ENCODE measurements at places on chromosomes 6 and 20.

GRCh38 chr20:39880890-39881289 is 808.1 kb downstream of the MAFB start:
- no peak for DNase-seq

- DNase-seq, result no peak
Measured at GRCh38 chr6:75848274-75848673, 99.2 kb downstream of the MYO6 start.

DNA sequence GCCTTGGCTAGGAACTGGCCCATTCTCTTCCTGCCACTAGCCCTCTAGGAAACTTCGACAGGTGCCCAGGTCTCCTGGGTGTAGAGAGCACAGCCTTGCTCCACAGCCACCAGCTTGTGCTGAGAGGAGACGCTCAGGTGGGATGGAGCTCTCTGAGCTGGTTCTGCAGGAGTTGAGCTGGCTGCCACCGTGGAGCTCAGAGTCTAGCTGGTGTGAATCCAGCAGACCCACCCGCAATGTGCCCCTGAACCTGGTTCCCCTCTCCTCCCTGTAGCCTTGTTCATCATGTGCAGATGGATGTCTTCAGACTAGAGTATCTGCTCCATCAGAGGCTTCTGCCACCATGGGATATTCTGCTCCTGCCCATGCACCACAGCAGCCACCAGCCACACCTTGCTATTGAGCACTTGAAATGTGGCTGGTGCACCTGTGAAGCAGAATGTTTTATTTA is 222.5 kb downstream of the SYNDIG1 start:
- DNase-seq, result no peak

DNA sequence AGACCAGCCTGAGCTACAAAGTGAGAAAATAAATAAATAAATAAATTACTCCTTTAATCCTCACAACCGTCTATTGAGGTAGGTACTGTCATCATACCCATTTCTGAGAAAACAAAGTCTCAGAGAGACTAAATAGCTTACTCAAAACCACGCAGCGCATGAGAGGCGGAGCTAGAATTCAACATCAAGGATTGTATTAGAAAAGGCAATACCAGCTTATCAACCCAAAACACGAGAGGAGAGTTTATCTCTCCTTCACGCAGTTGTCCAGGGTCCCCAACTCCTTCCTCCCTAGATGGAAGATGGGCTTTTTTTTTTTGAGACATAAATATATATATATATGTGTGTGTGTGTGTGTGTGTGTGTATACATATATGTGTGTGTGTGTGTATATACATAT is 12.2 kb downstream of the HNF4A start:
- DNase-seq, result no peak

GRCh38 chr6:161273752-161274487 is at the start of gene AGPAT4:
Gene AGPAT4 (minus strand): TSS chr6:161274061. CDS start chr6:161232213, 41,848 bp downstream.
- DNase-seq, result peak; percentile 63

DNA sequence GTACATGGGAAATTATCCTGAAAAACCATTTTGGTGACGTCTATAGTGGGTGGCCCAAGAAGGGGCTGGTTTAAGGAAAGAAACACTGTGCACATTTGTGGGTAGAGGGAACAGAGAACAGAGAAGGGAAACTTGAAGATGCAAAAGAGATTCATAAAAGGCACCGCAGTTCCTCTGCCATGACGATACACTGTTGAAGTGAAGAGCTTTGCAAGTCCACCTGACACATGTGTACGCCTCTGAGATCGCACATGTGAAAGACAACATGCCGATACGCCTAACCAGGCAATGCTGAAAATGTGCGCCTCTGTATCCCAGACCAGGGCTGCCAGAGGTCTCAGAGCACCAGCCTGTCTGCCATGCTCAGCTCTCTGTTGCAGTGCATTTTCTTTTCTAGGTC is 180.9 kb downstream of the KIF16B start:
- no peak for DNase-seq

- DNase-seq, result no peak
Measured at GRCh38 chr6:43836507-43837240, 66.7 kb downstream of the VEGFA start.

DNA sequence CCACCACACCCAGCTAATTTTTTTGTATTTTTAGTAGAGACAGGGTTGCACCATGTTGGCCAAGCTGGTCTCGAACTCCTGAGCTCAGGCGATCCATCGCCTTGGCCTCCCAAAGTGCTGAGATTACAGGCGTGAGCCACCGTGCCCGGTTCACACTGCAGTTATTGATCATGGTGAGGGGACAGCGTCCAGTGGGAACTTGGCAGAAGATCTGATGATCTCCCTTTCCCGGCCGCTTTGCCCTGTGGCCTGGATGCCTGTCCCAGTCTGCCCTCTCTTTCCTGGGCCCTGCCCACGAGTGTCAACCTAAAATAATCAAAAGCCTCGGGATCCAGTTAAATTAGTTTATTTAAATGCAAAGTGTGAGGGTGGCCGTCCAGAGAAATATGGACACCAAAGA is 42.2 kb downstream of the CPNE5 start:
- DNase-seq, result no peak

DNA sequence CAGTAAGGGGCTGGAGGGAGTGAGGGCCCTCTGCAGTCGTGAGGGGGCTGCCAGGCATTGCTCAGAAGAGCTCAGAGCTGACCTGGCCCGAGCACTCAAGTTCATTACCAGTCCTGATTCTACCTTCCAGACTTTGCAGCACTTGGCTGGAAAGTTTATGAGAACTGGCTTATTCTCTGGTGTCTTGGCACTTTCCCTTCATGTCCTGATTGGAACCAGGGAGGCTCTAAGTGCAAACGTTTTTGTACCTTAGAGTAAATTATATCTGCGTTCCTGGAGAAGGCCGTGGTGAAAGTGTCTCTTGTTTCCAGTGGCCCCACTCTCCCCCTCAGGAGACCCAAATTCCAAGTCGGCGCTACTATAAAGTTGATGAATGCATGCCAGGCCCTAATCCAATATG is 402.3 kb downstream of the CDC5L start:
- no peak for DNase-seq

DNA sequence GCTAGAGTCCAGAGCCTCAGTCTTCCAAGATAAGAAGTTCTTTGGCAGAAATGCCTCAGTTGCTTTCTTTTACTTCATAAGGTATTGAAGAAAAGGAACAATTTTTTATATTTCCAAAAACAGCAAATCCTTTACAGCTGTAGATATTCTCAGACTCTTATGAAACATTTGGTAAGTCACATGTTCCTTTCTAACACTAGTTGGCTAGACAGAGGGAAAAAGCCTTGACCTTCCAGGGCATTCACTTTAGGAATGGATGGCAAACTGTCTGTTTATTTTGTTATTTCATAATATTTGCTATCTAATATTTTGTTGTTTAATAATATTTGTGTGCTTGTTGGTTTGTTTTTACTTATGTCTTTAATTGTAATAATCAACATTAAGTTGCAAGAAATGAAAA is 140.8 kb downstream of the PTPRK start:
- no peak for DNase-seq

- DNase-seq, result no peak
Measured at GRCh38 chr6:139544701-139545057, 170.2 kb upstream of the CITED2 start.

DNA sequence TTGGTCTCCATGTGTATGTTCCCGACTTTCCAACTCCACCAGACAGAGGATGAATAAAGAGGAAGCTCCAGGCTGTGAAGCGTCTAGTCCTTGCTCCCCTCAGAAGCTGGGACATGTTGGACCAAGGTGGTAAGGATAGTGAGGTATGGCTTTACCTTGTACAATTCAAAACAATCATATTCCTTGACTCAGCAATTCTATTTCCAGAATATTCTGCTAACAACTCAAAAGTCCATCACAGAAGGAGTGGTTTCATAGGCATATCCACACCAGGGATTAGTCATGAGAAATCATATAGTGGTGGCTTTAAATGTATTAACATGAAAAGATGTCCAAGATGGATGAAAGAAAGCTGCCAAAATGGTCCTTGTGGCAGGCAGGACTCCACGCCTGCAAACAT is 19.8 kb downstream of the FKBP1A start:
- DNase-seq, result no peak

All from stimulated activated naive CD8-positive, alpha-beta T cell treated with anti-CD3 and anti-CD28 coated beads, Interleukin-15, amount 100 ng/mL, for 72 hours (primary cell).